Stimulated activated CD8-positive, alpha-beta memory T cell treated with anti-CD3 and anti-CD28 coated beads, Interleukin-12 subunit alpha, Interleukin-12 subunit beta, amount 100 ng/mL, for 4 hours (primary cell): ENCODE measurements at places on chromosomes 4 and X.

DNA sequence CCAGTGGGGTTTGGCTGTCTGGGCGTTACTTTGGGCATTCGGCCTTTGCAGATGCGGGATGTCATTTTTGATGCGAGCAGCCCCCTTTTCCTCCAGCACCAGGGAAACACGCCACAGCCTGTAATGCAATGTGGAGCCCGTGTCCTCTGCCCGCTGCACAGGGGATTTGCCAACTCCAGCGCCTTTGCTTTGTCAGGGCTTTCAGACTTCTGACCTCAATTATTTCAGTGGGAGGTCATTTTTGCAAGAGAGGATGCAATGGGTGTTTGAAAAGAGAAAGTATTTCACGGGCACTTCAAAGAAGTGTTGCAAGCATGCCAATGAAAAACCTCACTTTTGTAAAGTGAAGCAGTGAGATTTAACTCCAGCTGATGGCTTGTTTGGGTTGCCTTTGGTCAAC is 11.5 kb downstream of the CLCN4 start:
- no peak for DNase-seq

DNA sequence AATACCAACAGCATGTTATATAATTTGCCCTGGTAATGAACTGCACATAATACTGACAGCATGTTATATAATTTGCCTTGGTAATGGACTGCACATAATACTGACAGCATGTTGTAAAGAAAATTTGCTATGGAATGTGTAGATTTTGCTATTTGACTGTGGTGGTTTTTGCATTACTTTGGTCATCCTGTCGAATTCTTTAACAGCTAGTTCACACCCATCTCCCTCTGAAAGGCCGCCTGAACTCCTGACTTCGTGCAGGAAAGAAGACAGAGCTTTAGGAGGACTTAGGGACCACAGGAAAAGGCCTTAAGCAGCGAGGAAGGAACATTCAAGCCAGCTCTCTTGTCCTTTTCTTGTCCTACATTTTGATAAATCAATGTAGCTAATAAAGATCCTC is 45.2 kb upstream of the DCLK2 start:
- DNase-seq, result no peak

GRCh38 chr4:126526335-126526734 is 1106.4 kb upstream of the INTU start:
- no peak for DNase-seq

DNA sequence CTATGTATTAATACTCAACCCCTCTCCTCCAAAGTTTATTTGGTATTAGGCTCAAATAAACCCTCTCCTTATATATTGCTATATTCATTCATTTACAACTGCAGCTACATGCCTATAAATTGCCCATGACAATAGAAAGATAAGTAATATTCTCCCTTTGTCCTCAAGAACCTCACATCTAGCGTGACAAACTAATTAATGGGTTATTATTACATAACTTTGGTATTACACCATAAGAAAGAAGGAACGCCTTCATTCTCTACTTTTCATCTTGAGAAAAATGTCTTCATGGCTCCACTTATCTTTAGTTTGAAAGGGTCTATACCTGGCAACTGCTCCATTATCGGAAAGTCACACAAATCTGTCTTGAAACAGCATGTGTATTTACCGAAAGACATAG is 157.7 kb upstream of the RASGEF1B start:
- no peak for DNase-seq

DNA sequence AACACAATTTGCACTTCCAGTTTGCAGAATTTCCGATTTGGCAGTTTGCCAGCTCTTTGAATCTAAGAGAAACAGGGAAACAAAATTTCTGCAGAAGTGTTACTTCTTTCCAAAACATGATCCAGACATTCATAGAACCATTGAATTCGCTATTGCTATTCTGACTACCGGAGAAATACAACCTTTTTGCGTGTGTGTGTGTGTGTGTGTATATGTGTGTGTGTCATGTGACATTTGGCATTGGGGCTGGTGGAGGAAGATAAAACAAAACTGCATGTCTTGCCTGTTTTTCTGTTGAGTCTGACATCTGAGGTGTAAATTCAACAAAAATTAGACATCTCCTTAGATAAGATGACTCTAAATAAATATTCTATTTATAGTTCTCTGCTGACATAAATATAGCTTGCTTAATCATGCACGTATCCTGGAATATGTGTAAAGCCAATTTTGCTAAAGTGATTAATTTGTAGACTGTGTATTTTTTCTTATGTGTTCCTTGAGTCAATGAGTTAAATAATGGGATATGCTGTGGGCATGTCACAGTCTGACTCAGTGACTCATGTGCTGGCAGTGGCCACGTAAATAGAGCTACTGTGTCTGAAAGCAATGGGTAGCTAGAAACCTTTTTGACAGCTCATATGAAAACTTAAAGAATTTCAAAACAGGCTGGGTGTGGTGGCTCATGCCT is 98.9 kb downstream of the HPGD start:
- no peak for DNase-seq

DNA sequence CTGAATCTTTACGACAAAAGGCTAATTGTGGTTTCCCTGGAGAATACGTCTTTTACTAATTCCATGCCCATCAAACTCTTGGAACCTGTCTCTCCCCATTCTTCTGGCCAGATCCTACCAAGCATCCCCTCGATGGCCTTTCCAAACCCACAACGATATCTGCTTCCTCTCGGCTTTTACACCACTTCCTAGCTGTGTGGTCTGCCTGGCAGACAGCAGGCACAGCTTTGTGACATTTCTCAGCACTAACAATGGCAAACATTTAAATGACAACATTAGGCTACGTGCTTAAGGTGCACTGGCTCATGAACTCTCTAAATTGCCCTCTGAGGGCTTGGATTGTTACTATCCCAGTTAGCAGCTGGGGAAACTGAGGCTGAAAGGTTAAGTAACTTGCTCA is 141.0 kb downstream of the NSUN7 start:
- DNase-seq, result no peak

GRCh38 chr4:186623546-186623945 is 68.2 kb upstream of the MTNR1A start:
- DNase-seq, result no peak

GRCh38 chrX:13470685-13470977 is 98.8 kb upstream of the EGFL6 start:
- DNase-seq, result no peak

- DNase-seq, result no peak
Measured at GRCh38 chr4:26386386-26386785, 65.6 kb downstream of the RBPJ start.

DNA sequence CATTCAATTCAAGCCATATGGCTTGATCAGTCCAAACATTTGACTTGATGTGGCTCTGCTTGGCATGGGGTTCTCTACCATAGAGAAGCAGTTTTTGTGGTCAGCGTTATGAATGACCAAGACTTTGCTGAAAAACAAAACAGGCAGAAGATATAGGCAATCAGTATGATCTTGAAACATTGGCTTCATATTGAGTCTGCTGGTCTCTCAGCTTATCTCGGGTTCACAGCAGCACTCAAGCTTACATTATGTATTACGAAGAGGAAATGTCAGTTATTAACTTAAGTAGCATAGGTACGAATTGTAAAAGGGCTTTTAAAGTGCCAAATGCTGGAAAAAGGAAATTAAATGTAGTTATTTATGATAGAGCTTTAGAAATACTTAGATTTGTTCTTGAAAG is 99.0 kb downstream of the AFF2 start:
- no peak for DNase-seq

- no peak for DNase-seq
Measured at GRCh38 chr4:169160825-169161224, 109.9 kb downstream of the SH3RF1 start.

GRCh38 chr4:182812916-182813315 is 104.3 kb downstream of the DCTD start:
- DNase-seq, result no peak

- DNase-seq, result no peak
Measured at GRCh38 chrX:118249146-118249545, 96.8 kb upstream of the WDR44 start.

- no peak for DNase-seq
Measured at GRCh38 chrX:48467281-48467761, 2.7 kb downstream of the SLC38A5 start.

DNA sequence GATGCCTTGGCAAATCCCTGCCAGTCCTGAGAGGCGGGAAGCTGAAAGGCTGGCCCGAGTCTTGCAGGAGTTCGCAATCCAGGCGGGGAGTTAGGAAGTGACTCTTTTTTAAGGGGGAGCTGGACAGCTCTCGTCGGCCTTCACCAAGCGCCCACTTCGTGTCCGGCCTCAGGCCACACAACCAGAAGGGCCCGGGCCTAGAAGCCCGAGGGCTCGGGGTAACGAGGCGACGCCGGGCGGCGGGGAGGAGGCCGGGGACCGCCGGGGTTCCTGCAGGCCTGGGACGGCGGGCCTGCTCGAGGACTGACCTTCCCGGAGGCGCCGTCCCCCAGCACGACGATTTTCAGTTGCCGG is 395 bp downstream of the RAB28 start:
- no peak for DNase-seq

GRCh38 chr4:48194971-48195370 is 60.9 kb upstream of the TXK start:
- no peak for DNase-seq

GRCh38 chr4:19924761-19925160 is 326.9 kb upstream of the SLIT2 start:
- no peak for DNase-seq

GRCh38 chrX:109389917-109390316 is 92.0 kb downstream of the GUCY2F start:
- DNase-seq, result no peak

GRCh38 chrX:6506444-6506843 is 28.5 kb downstream of the VCX3A start:
- DNase-seq, result no peak

GRCh38 chr4:138688408-138689085 is 327.0 kb upstream of the NOCT start:
- DNase-seq, result no peak

GRCh38 chr4:56909086-56909894 is 1.6 kb downstream of the REST start:
- no peak for DNase-seq

DNA sequence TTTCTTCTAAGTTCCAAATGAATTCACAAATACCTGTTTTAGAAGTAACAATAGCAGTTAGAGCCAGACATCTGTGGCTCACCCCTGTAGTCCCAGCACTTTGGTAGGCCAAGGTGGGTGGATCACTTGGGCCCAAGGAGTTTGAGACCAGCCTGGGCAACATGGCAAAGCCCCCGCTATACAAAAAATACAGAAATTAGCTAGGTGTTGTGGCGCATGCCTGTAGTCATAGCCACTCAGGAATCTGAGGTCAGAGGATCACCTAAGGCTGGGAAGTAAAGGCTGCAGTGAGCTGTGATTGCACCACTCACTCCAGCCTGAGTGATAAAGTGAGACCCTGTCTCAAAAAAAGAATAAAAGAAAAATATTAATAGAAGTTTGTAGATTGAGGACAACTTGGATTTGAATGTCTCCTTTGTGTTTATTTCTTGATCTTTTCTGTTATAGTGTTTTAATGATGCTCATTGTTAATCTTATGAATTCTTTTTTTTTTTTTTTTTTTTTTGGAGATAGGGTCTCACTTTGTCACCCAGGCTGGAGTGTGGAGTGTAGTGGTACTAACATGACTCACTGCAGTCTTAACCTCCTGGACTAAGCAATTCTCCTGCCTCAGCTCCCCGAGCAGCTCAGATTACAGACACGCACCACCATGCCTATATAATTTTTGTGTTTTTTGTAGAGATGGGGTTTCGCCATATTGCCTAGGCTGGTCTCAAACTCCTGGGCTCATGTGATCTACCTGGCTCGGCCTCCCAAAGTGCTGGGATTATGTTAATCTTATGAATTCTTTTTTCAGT is 30.7 kb upstream of the RAPGEF2 start:
- DNase-seq, result no peak

- no peak for DNase-seq
Measured at GRCh38 chrX:71510161-71510560, 22.7 kb upstream of the OGT start.

DNA sequence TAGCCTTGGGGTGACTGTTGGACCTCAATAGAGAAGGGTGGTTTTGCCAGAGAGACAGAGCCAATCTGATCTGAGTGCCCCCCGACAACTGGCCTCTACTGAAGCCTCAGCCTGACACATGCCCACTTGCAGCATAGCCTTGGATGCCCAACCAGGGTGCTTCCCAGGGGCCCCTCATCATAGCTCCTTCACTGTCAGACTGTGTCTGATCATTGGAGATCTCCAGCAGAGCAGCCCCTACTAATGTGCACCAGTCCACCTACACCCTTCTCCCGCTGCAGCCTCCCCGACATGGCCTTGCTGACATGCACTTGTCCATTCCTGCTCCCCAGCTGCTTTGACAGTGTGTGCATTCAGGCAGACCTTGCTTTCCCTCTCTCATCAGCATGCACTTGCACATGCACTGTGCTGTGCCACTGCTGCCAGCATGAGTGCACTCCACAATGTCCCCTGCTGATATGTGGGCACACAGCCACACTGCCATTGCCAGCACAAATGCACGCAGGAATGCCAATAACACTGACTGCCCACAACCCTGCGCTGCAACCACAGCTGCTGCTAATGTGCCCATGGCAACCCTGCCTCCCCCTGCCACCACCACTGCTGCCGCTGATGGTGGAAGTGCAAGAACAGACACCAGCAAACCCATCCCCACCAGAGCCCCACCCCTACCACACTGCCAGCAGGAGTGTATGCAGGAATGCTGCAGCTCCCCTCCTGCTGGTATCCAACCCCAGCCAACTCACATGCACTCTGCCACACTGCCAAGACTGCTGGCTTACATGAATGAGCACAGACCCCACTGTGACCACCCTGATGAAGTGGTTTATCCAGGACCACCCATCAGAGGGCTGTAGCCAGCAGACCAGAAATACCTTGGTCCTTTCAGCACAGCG is 68.1 kb upstream of the ZMAT1 start:
- DNase-seq, result no peak

- DNase-seq, result no peak
Measured at GRCh38 chrX:55161581-55161980, 58.6 kb upstream of the PAGE5 start.

GRCh38 chr4:66169341-66169740 is 499.1 kb upstream of the EPHA5 start:
- no peak for DNase-seq

- no peak for DNase-seq
Measured at GRCh38 chrX:17464194-17464593, 89.2 kb downstream of the NHS start.

DNA sequence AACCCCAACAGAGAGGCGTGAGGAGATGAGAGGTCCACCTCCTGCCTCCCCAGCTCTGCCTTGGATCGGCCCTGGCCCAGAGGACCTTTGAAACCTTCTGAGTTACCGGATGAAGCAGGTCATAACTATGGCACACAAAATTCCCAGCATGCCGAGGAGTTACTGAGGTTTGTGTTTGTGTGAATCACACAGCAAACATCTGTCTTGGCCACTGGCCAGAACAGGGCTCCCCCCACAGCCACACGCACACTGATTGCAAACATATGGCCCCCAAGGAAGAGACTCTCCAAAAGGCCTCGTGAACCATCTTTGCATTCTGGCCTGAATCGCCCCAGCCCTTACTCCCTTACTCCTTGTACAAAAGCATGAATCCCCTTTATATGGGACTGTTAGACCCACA is 18.9 kb downstream of the RPS4X start:
- no peak for DNase-seq
